T1000 (cell line): ENCODE measurements at places on chromosomes 12 and 14.

DNA sequence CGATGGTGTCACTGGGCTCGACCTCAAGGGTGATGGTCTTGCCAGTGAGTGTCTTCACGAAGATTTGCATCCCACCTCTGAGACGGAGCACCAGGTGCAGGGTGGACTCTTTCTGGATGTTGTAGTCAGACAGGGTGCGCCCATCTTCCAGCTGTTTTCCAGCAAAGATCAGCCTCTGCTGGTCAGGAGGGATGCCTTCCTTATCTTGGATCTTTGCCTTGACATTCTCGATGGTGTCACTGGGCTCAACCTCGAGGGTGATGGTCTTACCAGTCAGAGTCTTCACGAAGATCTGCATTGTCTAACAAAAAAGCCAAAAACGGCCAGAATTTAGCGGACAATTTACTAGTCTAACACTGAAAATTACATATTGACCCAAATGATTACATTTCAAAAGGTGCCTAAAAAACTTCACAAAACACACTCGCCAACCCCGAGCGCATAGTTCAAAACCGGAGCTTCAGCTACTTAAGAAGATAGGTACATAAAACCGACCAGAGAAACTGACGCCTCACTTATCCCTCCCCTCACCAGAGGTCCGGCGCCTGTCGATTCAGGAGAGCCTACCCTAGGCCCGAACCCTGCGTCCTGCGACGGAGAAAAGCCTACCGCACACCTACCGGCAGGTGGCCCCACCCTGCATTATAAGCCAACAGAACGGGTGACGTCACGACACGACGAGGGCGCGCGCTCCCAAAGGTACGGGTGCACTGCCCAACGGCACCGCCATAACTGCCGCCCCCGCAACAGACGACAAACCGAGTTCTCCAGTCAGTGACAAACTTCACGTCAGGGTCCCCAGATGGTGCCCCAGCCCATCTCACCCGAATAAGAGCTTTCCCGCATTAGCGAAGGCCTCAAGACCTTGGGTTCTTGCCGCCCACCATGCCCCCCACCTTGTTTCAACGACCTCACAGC is 717 bp downstream of the UBC start:
- no peak for DNase-seq

- peak; percentile 99 for DNase-seq
Observed at GRCh38 chr12:92439420-92439805, 263.4 kb upstream of the PLEKHG7 start.

GRCh38 chr14:100092832-100093231 is 27.6 kb downstream of the EVL start:
- no peak for DNase-seq

DNA sequence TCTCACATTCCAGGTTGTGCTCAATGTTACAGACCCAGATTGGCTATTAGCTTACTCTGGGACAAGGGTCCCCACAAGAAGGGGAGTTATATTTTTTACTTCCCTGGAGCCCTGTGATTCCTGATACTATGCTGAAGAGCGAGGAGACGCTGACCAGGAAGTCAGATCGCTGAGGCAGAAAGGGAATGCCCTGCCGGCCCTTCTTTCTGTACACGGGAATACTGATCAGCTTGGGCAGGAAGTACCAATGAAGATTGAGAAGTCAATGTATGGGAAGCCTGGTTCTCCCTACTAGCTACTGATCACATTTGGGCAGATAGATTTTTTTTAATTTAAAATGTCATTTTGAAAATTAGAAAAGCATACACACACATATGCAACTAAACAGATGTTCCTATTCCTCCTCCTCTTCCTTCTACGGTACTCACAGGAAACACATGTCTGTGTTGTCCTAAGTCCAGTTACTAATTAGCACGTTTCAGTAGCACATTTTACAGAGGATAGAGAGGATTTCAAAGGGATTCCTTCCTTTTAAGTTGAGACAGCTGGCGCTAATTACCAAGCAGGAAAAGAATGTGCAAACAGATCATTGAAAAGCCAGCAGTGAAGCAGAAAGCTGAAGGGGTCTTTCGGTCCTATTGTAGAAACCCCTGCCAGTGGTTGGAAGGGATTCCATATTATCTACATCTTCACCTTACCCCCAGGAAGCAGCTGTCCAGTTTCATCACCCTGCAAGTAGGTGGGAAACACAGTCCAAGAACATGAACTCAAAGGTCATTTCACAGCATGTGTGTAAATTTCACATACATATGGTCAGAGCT is 292.4 kb downstream of the DUSP6 start:
- no peak for DNase-seq

GRCh38 chr12:13119826-13120225 is 16.4 kb upstream of the GSG1 start:
- no peak for DNase-seq

DNA sequence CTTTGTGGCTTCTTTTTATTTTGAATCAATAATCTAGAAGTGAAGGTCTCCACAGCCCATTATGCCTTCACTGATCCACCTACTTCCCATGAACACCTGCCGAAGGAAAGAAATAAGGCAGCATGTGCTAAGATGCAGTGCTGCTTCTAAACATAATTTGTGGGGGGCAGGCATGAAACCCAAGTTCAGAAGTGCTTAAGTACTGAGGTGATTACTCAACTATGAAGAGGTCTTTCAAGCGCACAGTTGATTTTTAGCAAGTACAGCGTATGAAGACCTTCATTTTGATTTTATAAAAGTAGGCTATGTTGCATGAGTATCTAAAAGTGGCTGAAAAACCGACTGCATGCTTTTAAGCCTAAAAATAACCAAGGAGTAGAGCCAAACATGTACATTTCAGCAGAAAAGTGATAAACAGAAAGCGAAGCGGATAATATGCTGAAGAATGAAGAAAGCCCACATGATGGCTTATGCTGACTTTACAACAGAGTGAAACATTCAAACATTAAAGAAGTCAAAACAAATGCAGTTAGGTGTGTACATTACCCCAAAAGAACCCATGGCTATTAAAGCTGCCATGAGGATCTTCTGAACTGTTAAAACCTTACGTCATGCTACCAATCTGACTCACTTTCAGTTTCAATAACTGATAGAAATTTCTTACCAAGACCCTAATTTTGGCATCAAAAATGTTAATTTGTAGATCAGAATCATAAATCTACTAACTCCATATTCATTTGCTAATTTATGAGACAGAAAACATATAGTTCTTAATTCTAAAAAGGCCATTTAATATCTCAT is 29.3 kb downstream of the KICS2 start:
- no peak for DNase-seq

GRCh38 chr14:101253948-101254347 is 307.3 kb upstream of the DIO3 start:
- no peak for DNase-seq

GRCh38 chr14:39974036-39974435 is 541.8 kb upstream of the FBXO33 start:
- DNase-seq = no peak

- no peak for DNase-seq
Observed at GRCh38 chr12:65656156-65656882, 168.0 kb upstream of the HMGA2 start.

DNA sequence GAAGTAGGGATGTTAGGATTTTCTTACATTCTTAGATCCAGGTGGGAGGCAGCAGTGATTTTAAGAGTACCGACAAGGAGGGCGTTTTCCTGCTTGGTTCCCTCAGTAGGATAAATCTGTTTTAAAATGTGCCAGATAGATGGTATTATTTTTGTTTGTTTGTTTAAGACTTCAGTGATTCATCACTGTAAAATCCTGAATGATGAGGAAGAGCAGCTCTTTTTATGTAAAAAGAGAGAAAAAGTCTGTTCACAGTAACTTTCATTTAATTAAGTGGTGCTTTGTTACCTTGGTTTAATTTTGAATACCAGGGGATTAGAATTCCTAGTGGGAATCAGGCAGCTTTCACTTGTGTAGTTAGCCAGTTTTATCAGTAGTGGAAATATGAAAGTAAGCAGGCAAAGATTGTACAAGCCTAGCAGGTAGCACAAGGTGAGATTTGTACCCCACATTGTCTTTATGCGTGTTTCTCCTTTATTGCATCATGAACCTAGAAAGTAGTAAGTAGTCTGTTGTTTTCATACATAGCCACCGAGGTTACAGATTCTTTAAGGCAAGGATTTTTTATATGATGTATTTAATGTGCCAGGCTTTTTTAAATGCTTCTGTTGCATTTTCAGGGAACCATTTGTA is 349.6 kb downstream of the CCDC91 start:
- no peak for DNase-seq

DNA sequence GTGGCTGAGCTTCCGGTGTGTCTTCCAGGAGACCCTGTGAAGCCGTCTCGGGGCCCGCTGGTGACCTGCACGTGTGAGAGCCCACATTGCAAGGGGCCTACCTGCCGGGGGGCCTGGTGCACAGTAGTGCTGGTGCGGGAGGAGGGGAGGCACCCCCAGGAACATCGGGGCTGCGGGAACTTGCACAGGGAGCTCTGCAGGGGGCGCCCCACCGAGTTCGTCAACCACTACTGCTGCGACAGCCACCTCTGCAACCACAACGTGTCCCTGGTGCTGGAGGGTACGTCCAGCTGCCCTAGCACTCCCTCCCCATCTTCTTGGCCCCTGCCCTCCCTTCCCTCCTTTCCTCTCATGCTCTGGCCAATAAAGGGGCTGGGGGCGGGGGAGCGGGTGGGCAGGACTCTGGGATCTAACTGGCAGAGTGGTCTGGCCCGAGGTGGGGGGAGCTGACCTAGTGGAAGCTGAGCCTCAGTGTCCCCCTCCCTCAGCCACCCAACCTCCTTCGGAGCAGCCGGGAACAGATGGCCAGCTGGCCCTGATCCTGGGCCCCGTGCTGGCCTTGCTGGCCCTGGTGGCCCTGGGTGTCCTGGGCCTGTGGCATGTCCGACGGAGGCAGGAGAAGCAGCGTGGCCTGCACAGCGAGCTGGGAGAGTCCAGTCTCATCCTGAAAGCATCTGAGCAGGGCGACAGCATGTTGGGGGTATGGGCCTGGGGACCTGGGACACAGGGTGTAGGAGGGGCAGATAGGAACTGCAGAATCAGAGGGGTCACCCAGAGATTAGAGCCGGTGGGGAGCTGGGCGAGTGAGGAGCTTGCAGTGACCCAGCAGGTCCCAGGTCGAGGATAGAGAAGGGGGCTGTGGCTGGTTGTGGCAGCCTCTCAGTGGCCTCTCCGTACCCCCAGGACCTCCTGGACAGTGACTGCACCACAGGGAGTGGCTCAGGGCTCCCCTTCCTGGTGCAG is 6.0 kb downstream of the ACVRL1 start:
- DNase-seq = no peak

GRCh38 chr14:69587389-69587788 is 12.7 kb upstream of the CCDC177 start:
- no peak for DNase-seq

GRCh38 chr14:83825843-83826242 is 1704.1 kb upstream of the FLRT2 start:
- DNase-seq = no peak

DNA sequence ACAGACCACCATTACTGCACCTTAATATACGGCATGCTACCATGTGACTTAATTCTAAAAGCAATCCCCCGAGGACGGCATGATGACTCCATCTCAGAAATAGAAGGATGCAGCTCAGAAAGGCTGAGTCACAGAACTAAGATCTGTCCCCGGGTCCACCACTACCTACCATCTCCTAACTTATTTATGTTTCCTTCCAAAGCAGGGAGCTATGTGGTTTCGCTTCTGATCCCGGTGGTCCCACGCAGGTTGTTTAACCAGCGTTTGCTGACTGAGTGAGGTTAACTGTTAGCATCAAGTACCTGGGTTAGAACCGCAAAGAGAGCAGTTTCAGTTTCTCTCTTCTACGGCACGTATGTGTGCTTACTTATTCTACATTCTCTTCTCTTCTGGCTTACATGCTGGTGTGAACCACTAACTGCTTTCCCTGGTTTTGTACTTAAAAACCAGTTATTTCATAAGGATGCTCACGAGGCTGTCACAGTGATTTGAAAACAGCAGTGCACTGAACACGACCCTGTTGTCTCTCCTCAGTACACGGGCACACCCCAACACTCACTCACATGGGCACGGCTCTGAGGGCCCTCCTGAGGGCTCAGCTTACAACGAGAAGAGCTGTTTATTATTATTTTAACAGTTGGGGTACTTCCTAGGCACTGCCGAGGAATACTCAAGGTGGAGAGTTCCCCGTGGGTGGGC is 66.7 kb downstream of the CCDC88C start:
- DNase-seq = no peak

GRCh38 chr12:40551466-40551865 is 140.8 kb upstream of the CNTN1 start:
- DNase-seq = no peak
